ENCODE measurements at places on chromosomes 2 and 18.

- DNase-seq: no peak
These were observed 13.1 kb downstream of the CHST10 start for GRCh38 chr2:100404411-100404810.

DNA sequence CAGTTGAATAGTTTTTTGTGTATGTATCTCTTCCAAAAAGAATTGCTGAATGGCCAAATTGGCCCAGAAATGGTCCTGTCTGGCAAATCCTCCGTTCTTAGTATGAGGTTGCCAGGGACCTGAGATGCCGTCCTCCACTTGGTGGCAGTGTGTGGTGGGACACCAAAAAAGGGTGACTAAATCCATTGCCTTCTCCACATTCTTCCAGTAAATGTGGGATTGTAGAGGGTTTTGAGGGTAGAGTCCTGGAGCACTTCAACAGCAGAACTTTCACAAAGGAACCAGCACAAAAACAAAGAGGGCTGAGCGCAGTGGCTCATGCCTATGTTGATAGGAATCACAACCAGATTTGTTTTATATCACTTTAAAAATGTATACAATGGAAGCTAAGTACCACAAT is 199.9 kb downstream of the BCL2 start:
- peak; percentile 12 for DNase-seq

GRCh38 chr18:7608174-7608550 is 41.0 kb downstream of the PTPRM start:
- DNase-seq: no peak

GRCh38 chr2:46722142-46722541 is 193.5 kb downstream of the MCFD2 start:
- DNase-seq: no peak

GRCh38 chr2:9811679-9812511 is 31.4 kb upstream of the TAF1B start:
- DNase-seq: no peak

DNA sequence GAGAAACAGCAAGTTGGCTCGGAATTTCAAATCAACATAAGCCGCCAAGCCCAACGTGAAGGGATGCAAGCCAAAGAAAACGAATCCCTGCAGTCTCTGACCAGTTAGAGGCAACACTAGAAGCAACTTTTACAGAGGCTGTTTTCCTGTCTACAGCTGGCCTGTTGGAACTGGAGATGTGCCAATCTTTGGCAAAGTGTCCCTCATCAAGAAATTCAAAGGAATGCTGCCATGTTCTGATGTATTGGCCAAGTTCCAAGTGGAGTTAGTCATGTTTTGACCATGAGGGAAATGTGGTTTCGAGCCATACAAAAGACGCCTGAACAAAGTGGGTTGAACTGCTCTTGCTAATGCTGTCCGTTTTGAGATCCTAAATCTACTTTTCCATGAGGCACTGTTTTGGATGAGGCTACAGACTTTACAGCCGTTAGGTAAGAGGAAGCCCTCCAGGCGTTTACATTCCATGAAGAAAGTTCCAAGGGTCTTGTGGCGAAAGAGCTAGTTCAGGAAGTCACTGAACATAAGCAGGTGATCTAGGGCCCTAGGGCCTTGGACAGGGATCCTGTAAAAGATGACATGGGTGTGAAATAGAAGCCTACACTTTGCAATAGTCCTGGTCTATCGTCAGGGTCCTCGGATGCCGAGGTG is 140.7 kb upstream of the PXDN start:
- no peak for DNase-seq
